CD8-positive, alpha-beta memory T cell (primary cell): ENCODE measurements at places on chromosomes 3 and 15.

- H3K4me3 ChIP-seq: no peak overlapping the region
- no peaks in the 10 kb centered on the region for H3K27me3 ChIP-seq
- DNase-seq: no peak
- H3K36me3 ChIP-seq: no peaks in the 10 kb centered on the region
- peaks cover 8% of the 10 kb centered on the region for H3K4me1 ChIP-seq
- H3K27ac ChIP-seq: no peak overlapping the region
Measured at GRCh38 chr3:17632401-17633100, 109.9 kb downstream of the TBC1D5 start.

DNA sequence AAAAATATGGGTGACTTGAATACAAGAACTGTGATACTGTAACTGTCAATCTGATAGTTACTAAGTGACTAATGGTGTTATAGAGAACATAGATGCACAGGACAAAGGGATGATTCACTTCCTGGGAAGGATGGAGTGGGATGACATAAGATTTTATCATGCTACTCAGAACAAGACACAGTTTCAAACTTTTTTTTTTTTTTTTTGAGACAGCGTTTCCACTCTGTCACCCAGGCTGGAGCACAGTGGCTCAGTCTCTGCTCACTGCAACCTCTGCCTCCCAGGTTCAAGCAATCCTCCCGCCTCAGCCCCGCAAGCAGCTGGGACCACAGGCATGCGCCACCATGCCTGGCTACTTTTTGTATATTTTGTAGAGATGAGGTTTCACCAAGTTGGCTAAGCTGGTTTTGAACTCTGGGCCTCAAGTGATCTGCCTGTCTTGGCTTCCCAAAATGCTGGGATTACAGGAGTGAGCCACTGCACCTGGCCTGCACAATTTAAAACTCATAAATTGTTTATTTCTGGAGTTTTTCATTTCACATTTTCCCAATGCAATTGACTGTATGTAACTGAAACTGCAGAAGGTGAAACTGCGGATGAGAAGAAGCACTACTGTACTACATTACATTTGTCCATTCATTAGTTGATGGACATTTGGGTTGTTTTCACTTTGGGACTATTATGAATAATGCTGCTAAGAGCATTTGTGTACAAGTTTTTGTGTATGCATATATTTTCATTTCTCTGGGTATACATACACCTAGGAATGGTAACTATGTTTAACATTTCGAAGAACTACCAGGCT lies 40.6 kb downstream of the ADIPOQ start:
- peaks cover 32% of the 10 kb centered on the region for H3K4me1 ChIP-seq
- H3K27ac ChIP-seq: no peak overlapping the region
- no peaks in the 10 kb centered on the region for H3K36me3 ChIP-seq
- DNase-seq: no peak

DNA sequence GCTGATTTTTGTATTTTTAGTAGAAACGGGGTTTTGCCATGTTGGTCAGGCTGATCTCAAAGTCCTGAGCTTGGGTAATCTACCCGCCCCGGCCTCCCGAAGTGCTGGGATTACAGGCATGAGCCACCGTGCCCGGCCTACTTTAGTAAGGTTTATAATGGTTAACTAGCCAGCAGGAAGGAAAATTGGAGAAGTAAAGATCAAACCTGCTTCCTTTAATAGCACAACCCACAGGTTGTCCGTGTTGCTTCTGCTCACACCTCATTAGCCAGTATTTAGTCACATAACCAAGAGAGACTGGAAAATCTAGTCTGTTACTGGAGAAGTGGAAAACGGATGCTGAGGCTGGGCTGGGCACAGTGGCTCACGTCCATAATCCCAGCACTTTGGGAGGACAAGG lies 51.9 kb upstream of the TBL1XR1 start:
- no peak overlapping the region for H3K4me3 ChIP-seq
- H3K36me3 ChIP-seq: no peaks in the 10 kb centered on the region
- no peaks in the 10 kb centered on the region for H3K27me3 ChIP-seq
- no peak overlapping the region for H3K27ac ChIP-seq
- DNase-seq: no peak

- H3K27ac ChIP-seq: no peak overlapping the region
- H3K36me3 ChIP-seq: no peaks in the 10 kb centered on the region
- peaks cover 12% of the 10 kb centered on the region for H3K4me1 ChIP-seq
- peak overlapping the region; percentile 3 for H3K4me3 ChIP-seq
Measured at GRCh38 chr3:187319699-187320302, 28.3 kb upstream of the MASP1 start.

- peaks cover 88% of the 10 kb centered on the region for H3K4me1 ChIP-seq
- DNase-seq: no peak
- H3K27me3 ChIP-seq: no peaks in the 10 kb centered on the region
- no peak overlapping the region for H3K27ac ChIP-seq
Measured at GRCh38 chr15:88646951-88647350, 8.1 kb downstream of the ISG20 start.

- H3K27me3 ChIP-seq: no peaks in the 10 kb centered on the region
- no peaks in the 10 kb centered on the region for H3K36me3 ChIP-seq
- DNase-seq: no peak
- H3K4me3 ChIP-seq: no peak overlapping the region
- H3K27ac ChIP-seq: no peak overlapping the region
Measured at GRCh38 chr3:149941186-149941585, 29.5 kb downstream of the PFN2 start.

DNA sequence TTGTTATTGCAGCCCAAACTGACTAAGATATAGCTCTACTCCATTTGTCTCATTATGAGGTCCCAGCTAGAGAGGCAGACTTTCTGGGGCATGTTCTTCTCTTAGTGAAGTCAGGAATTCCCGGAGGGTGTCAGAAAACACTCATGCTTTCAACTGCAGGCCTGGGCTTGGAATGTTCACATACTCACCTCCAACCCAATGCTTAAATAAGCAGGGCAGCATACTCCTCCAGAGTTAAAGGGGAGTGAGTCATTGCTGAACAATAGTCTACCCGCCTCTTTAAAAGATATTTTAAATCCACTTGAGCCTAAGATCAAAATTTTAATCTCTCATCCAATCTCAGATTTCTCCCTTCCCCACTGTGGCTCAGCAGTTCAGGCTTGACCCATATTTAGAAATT lies 167.8 kb upstream of the DPH6 start:
- H3K36me3 ChIP-seq: no peaks in the 10 kb centered on the region
- no peak overlapping the region for H3K4me3 ChIP-seq
- no peaks in the 10 kb centered on the region for H3K4me1 ChIP-seq
- no peak for DNase-seq
- H3K27me3 ChIP-seq: no peaks in the 10 kb centered on the region

DNA sequence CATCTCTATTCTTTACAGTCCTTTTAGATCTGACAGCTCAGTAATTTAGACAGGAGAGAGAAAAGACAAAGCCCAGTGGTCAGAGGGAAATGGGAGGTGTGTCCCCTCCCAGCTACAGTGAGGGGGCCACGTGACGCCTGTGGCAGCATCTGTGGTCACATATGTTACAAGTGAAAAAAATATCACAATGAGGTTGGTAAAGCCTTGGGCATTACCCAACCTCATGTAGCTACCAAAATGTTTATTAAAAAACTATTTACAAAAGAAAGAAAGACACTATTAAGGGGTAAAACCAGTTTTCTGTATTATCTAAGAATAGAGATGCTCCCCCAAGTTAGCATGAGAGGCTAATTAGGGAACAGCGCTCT lies 42.9 kb upstream of the PLCL2 start:
- peaks cover 71% of the 10 kb centered on the region for H3K4me1 ChIP-seq
- peak; percentile 33 for DNase-seq
- no peaks in the 10 kb centered on the region for H3K36me3 ChIP-seq
- peak overlapping the region; percentile 67 for H3K4me3 ChIP-seq
- H3K27ac ChIP-seq: peak overlapping the region; percentile 85
- no peaks in the 10 kb centered on the region for H3K27me3 ChIP-seq

- H3K4me1 ChIP-seq: peaks cover 19% of the 10 kb centered on the region
- no peak for DNase-seq
- no peaks in the 10 kb centered on the region for H3K36me3 ChIP-seq
- H3K4me3 ChIP-seq: no peak overlapping the region
- H3K27ac ChIP-seq: no peak overlapping the region
- peaks cover 56% of the 10 kb centered on the region for H3K27me3 ChIP-seq
Measured at GRCh38 chr15:52808996-52809395, 18.9 kb upstream of the ONECUT1 start.

DNA sequence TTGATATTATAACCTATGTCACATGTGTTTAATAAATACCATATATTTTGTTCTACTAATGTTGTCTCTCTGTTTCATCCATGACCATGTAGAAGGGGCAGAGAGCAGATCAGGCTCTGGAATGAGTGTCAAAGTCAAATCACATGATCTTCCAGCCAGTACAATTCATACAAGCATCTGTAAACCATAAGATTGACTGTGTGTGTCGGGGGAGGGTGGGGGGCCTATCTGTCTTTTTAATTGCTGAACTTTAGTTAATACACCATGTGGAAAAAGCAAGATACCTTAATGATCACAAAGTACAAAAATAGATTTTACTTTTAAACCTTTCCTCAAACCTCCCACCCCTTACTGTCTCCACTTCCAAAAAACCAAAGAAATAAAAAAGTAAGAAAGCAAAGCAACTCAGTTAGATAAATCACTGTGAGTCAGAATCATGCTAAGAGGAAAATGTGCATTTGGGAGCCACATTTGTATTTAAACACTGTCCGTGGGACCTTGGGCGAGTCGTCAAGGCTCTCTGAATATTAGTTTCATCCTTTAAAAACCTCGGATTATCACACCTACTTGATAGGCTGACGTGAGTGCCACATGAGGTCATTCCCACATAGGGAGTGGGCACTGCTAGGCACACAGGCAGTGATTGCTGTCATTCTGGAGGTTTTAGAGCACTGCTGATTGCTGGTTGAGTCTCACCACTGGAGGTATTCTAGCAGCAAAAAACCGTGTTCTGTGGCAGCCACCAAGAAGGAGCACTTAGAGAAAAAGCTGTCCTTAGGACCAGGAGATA lies 21.0 kb upstream of the POLR2M start:
- H3K4me3 ChIP-seq: no peak overlapping the region
- no peak for DNase-seq
- H3K36me3 ChIP-seq: no peaks in the 10 kb centered on the region
- no peaks in the 10 kb centered on the region for H3K4me1 ChIP-seq
- no peaks in the 10 kb centered on the region for H3K27me3 ChIP-seq
- H3K27ac ChIP-seq: no peak overlapping the region

- peaks cover 4% of the 10 kb centered on the region for H3K4me1 ChIP-seq
- no peaks in the 10 kb centered on the region for H3K27me3 ChIP-seq
- no peak overlapping the region for H3K27ac ChIP-seq
- no peak overlapping the region for H3K4me3 ChIP-seq
- H3K36me3 ChIP-seq: no peaks in the 10 kb centered on the region
Measured at GRCh38 chr3:149936812-149937230, 33.9 kb downstream of the PFN2 start.
